ENCODE measurements at places on chromosomes 1 and 21.

DNA sequence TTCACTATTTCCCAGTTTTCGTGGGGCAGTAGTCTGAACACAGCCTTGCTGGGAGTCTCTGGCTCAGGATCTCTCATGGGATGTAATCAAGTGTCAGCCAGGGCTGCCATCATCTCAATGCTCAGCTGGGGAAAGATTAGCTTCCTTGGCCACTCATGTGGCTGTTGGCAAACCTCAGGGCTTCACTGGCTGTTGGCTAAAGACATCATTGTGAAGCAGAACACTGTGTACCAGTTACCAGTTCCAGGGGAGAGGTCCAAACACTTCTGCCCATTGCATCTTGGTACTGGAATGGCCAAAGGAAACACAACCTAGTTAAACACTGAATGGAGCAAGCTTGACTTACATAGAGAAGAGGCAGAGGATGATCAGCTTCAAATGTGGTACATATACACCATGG is 33.7 kb downstream of the AADACL4 start:
- DNase-seq = no peak

GRCh38 chr1:16212251-16212961 is at the start of gene ARHGEF19:
Gene ARHGEF19 (minus strand): TSS chr1:16212652. CDS start chr1:16209054, 3,598 bp downstream.
- peak; percentile 66 for DNase-seq

- DNase-seq = no peak
Observed at GRCh38 chr1:195394567-195394966, 1213.7 kb downstream of the KCNT2 start.

DNA sequence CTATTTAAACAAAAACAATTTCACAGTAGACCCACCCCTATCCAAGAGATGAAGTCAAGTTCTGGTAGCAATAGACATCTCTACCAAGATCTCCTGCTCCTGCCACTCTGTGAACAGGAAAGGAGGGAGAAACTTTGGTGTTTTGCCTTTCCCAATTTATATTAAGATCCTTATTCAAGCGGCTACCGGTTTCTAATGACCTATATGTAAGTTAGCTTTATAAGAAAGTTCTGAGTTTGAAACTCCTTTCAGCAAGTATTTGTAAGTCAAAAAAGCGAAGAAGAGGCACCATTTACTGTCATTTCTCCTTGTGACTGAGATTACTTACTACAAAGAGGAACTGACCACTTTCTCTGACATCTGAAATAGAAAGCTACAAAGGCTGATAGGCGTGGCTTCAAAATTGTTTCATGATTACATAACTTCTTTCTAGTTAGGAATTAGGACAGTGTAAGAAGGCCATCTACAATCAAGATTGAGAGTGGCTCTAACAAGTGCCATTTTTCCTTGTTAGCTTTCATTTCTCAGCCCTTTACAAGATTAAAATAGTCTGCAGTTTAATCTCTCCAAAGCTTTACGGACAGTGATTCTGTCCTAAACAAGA is at the start of gene MNDA:
Gene MNDA, plus strand, starts transcription at position 448 of the 604 bp plus-strand sequence. CDS start 10,803 bp downstream, outside the sequence.
- no peak for DNase-seq

- DNase-seq = no peak
Observed at GRCh38 chr1:58363585-58363984, 182.9 kb downstream of the OMA1 start.

GRCh38 chr1:50424045-50424883 is 1.0 kb upstream of the DMRTA2 start:
- peak; percentile 30 for DNase-seq

DNA sequence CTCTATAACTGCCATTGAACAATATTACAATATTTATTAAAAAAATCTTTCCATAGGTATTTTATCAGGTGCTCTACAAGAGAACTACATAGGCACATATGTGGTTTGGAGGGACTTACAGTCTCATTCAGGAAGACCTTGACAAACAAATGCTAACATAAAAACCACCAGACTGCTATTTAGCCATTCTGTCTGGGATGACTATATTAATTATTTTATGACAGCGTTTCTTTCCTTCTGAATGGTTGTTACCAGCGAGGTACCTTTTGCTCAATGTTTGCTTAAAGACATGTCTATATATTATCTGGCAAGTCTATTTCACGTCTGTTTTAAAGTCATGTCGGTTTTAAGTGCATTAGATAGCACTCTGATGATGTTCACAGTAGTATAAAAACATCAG is 69.7 kb downstream of the RUNX1 start:
- no peak for DNase-seq

DNA sequence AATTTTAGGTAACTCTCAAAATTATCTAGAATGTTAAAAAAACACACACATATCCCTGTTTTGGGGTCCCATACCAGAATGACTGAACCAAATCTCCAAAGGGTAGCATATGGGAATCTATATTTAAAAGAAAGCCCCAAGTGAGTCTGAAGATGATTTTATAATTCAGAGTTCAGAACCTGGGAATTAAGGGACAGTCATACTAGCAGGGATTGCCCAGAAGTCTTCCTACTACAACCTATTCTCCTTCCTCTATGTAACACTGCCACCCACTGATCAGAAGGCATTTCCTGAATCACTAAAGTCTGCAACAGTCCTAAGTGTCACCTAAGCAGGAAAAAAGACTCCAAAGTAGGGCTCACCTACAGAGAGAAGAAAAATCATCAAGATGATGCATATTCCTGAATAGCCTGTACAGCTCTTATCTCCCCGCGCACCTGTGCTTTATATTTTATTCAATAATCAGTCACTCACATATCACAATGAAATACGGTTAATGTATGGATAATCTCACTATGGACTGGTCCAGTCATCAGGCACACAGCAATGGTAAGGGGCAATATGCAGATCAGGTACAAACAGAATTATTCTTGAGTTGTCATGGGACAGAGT is 4.9 kb downstream of the RGS1 start:
- DNase-seq = peak; percentile 69

DNA sequence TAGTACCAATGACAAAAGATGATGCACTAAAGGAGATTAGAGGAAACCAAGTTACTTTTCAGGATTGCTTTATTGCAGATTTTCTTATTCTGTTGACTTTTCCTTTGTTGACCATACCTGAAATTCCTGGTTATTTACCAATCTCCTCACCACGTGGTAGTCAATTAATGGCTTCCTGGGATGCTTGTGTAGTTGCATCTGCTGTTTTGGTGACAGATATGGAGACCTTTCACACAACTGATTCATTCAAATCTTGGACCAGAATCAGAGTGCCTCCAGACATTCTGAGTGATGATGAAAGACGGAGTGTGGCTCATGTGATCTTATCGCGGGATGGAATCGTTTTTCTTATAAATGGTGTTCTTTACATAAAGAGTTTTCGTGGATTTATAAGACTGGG is 91.3 kb downstream of the CATSPERE start:
- peak; percentile 6 for DNase-seq

DNA sequence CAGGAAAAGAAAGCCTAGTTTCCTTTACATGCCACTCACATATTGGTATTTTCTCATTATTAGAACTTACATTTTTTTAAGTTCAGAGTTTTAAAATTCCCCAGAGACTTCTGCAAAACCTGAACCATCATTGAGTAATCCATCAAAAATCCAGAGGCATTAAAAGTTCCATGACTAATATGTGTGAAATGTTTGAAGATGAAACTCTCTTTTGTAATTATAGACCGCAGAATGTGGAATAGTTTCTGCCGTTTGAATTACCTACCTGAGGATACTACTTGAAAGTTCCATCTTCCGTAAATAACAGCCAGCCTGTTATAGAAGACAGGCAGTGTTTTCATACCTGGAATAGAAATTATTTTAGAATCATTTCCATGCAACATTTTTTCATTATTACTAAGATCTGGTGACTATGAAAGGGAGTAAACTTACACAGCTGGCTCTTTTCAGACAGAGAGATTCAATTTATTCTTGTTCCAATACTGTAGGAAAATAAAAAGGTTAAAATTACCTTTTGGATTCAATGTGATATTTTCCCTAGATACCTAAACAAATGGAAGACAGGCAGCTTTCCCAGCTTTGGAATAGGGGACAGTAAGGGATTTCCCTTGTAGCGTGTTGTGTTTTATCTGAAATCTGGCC is 131.4 kb downstream of the ST6GALNAC5 start:
- peak; percentile 92 for DNase-seq

DNA sequence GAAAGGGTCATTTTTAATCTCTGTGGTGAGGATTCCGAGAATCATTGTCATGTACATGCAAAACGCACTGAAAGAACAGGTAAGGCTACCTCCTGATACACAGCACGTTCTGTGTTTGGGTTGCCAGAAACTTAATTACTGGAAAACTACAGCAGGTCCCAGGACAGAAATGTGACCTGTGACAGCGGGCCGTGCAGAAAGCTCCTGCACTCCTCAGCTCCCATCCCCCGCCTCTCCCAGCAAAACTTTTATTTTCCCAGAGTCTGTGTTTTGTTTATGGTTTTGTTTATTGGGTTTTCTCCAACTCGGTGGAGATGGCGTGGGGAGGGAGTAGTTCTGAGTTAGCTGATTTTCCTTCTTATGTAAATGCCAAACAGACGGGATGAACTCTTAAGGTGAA is 44.7 kb downstream of the SLC44A3 start:
- no peak for DNase-seq

DNA sequence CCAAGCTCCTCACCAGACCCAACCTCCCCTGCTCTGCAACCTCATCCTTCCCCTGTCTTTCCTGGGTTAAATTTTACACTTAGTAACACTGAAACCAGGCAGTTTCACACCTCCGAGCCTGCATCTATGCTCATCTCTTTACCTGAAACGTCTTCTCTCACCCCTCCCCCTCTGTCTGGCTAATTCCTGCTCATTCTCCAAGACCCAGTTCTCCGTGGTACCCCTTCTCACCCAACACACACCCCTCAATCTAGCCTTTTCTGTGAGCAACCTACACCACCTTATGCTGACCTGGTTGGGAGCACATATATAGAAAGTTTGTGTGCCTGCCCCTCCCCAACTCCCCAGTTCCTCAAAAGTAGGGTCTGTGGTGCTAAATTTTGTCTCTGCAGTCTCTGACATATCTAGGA is 3.7 kb upstream of the KIAA1614 start:
- DNase-seq = no peak

GRCh38 chr1:101108111-101108500 is 82.5 kb upstream of the DPH5 start:
- DNase-seq = peak; percentile 65

- DNase-seq = no peak
Observed at GRCh38 chr1:196598942-196599748, 9.1 kb downstream of the KCNT2 start.

GRCh38 chr1:237172118-237172485 is 130.1 kb downstream of the RYR2 start:
- DNase-seq = no peak

DNA sequence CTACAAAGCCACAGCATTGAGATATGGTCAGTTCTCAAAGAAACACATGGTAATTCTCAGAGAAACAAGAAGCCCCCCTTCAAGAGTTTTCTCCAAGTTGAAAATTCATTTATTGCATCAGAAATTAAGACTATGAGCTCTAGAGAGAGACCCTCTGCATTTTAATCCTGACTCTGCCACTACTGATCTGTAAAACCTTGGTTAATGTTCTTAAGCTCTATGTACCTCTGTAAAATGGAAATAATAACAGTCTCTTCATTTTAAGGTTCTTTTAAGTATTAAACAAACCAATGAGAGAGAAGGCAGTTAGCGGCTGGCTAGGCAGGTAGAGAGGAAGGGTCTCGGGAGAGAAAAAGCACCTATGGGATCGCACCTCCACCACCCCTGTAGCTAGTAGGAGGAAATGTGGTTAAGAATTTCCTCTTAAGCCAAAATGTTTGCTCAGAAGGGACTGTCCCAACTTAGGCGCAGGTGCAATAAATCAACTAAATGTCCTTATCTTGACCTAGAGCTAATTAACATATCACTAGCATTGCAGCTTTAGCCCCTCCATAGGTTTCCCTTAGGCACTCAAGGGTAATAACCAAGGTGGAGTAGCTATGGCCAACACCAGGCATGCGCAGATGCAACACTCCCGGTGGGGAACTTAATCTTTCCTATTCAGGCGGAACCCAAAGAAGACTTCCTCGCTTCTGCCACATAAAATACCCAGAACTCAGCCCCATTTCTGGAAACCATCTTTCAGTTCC is 1685.4 kb downstream of the MRPL39 start:
- DNase-seq = no peak

DNA sequence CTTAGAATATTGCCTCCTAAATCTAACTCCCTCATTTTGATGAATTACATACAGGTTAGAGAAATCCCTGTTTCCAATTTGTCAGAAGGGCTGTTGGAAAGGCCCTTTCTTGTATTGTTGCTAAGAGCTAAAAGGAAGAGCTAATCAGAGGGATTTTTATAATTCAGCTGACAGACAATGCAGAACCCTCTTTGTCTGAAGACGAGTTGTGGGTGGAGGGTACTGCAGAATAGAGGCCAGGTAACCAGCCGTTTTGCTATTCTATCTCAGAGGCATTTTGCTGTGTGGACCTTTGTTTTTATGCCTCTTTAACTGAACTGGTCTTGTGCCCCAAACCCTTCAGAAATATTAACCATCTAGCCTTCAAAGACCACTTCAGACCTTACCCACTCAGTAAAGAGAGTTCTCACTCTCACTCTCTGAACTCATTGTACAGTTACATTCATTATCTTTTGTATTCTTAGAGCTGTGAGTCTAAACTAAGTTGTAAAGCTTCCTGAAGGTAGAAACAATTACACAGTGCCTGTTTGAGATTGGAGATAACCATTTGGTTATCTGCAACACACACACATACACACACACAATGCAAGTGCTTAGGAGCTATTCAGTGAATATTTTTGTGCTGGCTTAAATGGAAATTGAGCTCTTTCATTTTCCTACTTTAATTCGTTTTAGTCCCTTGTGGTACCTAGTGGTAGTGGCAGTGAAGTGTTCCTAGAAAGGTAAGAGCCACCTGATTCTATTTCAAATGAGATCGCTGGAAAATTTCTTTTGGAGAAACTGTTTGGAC is 19.7 kb downstream of the KPNA6 start:
- no peak for DNase-seq

GRCh38 chr21:28393279-28393678 is 599.4 kb downstream of the LTN1 start:
- peak; percentile 99 for DNase-seq

- no peak for DNase-seq
Observed at GRCh38 chr1:20900056-20900455, 112.9 kb upstream of the HP1BP3 start.

DNA sequence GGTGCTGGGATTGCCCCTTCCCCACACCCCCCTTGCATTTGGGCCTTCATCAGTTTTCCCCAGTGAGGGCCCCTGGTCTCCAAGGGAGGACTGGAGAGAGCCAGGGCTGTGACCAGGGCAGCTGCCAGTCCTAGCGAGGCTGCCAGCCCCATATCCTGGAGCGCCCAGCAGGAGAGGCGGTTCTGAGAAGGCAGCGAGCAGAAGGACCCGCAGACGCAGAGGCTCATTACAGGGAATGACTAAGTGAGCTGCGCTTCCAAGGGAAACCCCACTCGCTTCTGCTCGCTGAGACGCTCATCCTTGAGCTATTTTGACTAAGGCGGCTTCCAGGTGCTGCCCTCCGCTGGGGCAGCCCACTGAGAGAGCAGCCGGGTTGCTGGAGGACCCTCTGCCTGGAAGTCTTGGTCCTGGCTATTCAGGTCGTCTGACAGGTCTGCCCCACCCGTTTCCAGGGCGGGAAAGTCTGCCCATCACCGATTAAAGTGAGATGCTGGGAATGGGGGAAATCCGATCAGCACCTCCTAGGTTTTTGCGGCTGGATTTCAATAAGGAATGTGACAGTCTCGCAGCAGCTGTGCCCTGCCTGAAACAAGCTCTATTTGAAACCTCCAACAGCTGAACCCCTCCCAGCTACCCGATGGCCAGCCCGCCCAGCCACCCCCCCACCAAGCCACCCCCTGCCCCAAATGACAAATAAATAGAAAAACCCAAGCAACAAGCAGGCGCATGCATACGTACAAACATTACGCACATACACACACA is 2.8 kb downstream of the KCNN3 start:
- DNase-seq = peak; percentile 84
